Activated T-cell treated with anti-CD3 and anti-CD28 coated beads for 24 hours (primary cell): ENCODE measurements at places on chromosomes 6 and 20.

- DNase-seq = no peak
Observed at GRCh38 chr6:2979819-2980464, 8.6 kb upstream of the SERPINB6 start.

- DNase-seq = no peak
Observed at GRCh38 chr6:139625998-139626975, 251.8 kb upstream of the CITED2 start.

- no peak for DNase-seq
Observed at GRCh38 chr6:157822245-157823000, 623 bp upstream of the SNX9 start.

DNA sequence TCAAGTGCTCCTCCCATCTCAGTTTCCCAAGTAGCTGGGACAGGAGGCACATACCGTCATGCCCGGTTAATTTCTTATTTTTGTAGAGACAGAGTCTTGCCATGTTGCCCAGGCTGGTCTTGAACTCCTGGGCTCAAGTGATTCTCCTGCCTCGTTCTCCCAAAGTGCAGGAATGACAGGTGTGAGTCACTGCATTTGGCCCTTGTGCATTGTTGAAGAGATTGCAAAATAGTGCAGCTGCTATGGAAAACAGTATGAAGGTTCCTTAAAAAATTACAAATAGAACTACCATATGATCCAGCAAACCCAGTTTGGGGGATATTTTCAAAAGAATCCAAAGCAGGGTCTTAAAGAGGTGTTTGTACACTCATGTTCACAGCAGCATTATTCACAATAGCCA lies 69.1 kb downstream of the GJA10 start:
- DNase-seq = no peak

GRCh38 chr6:69487688-69488087 lies 309.1 kb downstream of the LMBRD1 start:
- DNase-seq = no peak

DNA sequence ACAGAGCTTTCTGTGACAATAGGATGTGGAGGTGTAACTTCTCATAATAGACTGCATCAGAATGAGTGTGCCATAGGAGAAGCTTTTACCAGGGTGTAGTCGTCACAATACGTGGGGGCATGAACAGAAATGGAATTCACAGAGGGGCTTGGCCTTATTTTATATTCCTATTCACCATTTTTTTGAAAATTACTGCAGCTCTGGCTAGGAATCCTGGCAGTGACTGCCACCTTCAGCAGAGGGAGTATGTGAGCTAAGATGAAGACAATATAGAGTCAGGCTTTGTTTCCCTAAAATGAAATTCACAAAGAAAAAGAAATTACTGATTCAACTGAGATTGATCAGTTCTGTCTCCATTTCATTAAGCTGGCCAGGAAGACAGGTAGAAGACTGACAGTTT lies 13.9 kb downstream of the TOMM6 start:
- no peak for DNase-seq

DNA sequence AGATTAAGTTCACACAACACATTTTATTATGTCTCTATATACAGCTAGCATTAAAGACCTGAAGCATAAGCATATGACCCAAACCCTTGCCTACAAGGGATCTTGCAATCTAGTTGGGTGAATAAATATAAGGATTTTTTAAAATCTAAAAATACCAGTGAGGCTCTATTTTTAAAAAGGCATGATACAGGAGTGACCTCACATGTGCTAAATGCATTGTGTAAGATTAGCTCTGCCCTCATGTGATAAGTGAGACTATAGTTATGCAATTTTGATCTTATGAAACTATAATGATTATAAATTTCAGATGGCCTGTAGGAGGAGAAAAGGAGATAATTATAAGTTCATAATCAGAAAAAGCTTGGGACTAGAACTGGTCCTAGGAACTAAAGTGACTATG lies 451.0 kb upstream of the MAN1A1 start:
- no peak for DNase-seq

DNA sequence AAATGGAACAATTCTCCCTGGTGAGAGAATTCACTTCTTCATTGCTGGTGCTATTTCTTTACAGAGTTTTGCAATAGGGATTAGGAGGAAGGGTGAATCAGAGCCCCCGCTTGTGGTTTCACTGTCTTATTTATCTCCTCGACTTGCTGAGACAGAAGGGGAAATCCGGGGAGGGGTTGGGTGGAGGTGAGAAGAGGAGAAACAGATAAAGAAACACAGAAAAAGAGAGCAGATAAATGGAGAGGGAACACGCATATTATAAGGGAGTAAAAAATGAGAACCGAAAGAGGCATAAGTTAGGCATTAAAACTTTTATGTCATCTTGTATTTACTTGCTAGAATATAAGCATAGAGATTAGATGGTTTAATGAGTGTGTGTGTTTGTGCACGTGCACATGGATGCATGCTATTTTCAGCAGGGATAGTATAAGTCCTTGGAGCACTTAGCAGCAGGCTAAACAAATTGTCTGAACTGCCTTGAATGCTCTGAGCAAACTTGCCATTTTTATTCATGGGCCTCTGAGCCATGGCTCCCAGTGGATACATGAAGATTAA lies 105.0 kb downstream of the OLIG3 start:
- peak; percentile 61 for DNase-seq

DNA sequence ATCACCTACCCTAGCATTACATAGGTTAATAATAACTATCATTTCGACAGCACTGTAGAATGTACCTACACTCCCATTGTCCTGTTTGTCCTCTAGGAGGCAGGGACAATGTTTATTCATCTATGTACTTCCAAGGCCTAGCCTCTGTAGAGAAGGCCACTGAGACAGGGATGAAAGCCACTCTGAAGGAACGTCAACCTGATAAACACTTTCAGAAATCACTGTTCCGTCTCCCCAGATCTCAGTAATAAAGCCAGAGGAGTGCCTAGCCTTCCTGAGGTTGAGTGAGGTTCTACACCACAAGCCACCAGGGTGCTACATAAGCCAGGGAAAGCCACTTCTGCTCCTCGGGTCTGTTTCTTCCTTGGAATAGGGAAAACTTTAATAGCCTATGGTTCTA lies 44.8 kb downstream of the POPDC3 start:
- no peak for DNase-seq
